ENCODE measurements at places on chromosomes 5 and 9.

DNA sequence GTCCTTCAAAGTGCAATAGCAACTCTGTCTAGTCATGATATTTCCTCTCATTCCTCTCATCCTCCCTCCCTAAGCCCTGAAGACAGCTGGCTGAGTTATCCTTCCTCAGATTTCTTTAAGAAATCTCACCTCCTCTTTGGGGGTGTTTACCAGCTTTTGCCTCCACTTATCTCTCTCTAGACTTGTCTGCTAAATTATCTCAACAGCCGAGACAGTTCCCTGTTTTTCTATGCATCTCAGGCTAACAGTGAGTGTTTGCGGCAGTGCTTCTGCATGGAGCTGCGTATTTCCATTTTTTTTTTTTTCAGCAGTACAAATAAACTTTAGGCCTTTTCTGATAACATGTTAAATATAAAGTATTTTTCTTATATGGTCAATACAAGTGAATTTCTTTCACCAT, 20.9 kb downstream of the KCTD16 start:
- DNase-seq, result no peak

- DNase-seq, result peak; percentile 72
Measured at GRCh38 chr5:108380531-108381349, 1.2 kb downstream of the FBXL17 start.

GRCh38 chr9:642014-642413, 199.5 kb upstream of the DMRT1 start:
- no peak for DNase-seq

GRCh38 chr5:173954671-173955521, 34.1 kb upstream of the C5orf47 start:
- no peak for DNase-seq

DNA sequence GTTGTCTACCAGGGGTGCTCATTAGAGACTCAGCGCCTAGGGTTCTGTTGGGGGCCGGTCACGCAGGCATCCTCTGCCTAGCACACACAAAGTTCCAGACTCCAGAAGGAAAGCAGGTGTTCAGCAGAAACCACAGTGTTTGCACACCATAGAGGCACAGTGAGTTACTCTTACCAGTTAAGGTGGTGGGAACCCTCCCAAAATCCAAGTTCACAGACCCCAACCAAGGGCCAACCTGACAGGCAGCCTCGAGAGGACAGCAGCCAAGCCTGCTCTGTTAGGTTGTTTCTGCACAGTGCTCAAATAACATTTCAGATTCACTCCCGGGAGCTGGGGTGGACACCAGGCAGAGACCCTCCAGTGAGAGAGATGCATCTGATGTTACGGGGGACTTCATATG, 36.2 kb downstream of the SECISBP2 start:
- no peak for DNase-seq

DNA sequence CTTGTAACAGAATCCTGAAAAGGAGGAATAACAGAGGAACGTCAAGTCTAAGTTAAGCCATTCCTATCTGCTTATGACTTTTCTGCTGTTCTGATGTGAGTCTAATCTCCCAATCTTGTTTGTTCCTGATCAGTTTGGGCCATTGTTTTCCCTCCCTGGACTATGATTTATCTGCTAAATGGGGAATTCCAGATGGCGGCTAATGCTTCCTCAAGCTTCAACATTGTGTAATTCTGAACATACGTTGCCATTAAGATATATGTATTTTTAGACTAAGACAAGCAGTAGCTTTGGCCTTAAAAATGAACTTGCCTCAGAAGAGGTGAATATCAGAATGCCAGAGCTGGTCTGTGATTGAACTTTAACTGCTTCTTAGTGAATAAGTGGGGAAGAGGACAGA, 142.7 kb downstream of the PRKACG start:
- no peak for DNase-seq

DNA sequence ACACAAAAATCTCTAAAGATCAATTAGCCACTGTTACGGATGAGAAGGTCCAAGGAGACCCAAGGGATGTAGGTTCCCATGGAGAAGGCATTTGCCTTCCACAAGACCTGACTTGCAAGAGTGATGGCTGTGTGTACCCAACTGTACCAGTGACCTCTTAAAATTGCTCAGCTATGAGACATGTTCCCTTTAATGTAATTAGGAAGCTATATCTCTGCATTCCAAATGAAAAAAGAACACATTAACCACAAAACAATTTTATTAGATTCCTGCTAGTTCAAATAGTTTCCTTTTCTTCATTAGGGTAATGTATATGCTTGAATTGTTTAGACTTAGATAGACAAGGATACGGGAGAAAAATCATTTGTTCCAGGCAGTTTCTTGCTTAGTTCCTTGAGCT, 3.3 kb downstream of the OR2Y1 start:
- no peak for DNase-seq

DNA sequence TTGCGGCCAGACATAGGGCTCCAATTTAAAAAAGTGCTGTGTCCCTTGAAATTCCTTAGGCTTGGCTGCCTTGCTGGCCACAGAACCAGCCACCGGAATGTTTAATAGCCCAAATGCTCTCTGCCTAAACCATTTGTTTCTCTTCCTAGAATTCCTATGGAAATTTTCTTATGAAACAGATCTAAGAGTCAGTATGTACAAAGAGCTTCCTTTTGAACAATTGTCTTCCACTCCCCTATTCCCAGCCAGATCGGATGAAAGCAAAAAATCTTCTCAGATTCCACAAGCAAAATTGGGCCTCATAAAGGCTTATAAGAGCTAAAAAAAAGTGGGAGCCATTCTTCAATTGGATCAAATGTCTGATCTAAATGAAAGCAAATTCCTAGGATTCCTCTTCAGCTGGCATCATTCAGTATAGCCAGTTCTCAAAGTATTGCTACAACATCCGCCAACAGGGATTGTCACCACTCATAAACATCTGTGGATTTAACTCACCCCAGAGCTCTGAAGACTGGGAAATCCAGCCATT, 104.3 kb downstream of the CEMIP2 start:
- no peak for DNase-seq

DNA sequence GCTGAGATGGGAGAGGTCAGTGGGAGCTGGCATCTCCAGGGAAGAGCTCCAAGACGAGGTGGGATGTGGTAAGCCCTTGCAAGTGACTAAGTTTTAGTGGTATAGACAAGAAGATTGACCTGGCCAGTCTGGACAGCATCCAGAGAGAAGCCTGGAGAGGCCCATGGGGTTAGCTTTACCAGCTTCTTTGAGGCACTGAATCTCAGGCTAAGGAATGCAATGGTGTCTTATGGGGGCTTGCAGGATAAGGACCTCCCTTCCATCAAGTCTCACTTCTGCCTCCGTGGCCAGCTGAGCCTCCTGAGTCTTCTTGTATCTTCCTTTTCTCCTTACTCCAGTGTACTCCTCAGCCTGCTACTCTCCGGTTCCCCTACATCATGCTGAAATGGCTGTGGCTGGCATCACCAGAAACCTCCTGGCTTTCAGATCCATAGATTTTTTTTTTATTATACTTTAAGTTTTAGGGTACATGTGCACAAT, 56.5 kb upstream of the JADE2 start:
- DNase-seq, result no peak

DNA sequence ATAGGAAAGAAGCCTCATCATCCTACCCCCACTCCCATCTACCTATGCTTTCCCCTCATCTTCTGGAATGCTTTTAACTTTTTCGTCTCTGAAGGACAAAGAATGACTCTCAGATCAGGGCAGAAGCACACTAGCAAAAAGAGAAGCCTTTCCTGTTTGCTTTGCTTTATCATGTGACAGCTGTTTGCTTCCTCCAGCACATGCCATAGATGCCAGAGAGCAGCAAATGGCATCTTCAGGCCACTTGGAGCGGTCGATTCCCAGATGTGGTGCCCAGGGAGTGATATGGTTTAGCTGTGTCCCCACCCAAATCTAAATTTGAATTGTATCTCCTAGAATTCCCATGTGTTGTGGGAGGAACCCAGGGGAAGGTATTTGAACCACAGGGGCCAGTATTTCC, 294.8 kb downstream of the GADD45G start:
- DNase-seq, result peak; percentile 28

GRCh38 chr9:107750741-107751566, 261.4 kb upstream of the KLF4 start:
- no peak for DNase-seq

DNA sequence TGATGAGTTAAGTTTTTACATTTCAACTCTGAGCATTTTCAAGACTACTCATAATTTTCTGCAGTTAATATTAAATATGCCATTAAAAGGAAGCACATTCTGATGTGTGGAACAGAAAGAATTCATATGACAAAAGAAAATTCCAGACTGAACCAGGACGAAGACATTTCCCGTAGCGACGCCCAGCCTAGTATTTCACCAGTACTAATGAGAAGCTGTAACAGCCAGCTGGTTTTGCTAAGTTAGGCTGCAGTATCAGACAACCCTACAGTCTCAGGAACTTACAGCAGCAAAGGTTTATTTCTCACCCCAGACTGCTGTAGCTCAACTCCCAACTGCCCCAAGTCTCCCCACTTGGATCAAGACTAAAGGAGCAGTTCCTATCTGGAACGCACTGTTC, 91.6 kb downstream of the TMEM174 start:
- no peak for DNase-seq

GRCh38 chr9:12819436-12820185, 44.8 kb downstream of the LURAP1L start:
- DNase-seq, result peak; percentile 53

- no peak for DNase-seq
Measured at GRCh38 chr5:115589043-115589442, 13.2 kb downstream of the TICAM2 start.

- DNase-seq, result no peak
Measured at GRCh38 chr9:37908283-37908682, 4.4 kb upstream of the SLC25A51 start.

DNA sequence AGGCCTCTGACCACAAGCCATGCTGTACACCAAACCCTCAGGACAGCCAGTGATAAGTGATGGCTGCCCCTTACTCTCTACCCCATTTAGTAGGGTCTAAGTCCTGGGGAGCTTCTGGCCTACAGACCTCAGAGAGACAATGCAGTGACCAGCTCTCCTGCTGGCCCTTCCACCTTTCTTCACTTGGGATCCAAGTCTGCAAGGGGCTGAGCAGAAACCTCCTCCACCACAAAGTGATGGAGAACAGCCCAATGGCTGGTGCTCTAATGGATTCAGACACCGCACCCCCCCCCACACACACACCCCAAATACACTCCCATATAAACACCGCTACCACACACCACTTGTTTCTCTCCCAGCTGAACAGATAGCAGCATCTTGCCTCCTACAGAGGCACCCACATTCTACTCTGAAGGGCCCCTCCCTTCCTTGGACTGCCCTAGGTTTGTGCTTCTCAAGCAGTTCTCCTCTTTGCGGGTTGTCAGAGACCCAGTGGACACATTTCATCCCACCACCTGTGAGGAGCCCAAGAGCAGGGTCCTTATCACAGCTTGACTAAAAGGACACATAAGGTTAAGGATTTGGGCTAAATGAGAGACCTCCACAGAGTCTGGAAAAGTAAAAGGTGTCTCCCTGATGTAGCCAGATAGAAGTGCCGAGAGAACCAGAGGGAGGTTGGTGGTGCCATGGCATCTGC, 1.3 kb upstream of the PDLIM4 start:
- DNase-seq, result no peak

- DNase-seq, result no peak
Measured at GRCh38 chr9:112789891-112790774, 39.6 kb downstream of the SNX30 start.

Measured in H9 (cell line).